GM23338 (cell line): ENCODE measurements at places on chromosomes 13 and 19. TPM values are rescaled to one million over a fixed set of nuclear protein-coding genes. Genes with fewer than 3 reads are reported as not detected.

DNA sequence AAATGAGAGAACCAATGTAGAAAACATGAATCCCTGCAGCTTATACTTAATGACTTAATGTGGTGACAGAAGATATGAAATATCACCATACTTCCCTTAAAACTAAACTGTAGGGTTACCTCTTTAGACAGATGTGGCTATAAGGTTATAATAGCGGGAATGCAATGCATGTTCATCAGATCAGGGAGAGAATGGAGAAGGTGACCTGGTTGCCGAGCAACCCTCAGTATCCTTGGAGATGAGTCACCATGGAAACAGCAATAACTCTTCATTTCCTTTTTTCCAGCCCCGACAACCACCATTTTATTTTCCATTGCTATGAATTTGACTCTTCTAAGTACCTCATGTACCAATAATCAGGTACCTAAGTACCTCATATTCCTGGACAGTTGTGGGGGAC, 28.0 kb upstream of the ZNF835 start:
- DNase-seq: no peak

DNA sequence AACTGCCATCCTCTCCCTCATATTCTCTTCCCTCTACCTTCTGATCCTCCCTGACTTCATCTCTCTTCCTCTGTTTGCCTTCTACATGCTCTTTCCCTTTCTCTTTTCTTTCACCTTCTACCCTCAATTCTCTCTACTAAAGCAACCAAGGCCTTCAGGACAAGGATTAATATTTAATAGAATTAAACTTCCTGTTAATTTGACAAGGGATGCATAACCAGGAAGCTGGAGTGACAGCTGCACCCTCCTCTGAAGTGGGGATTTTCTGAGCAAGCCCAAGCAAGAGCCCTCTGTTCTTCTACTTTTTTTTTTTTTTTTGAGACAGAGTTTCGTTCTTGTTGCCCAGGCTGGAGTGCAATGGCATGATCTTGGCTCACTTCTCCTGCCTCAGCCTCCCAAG, 63.4 kb upstream of the MED4 start:
- DNase-seq: no peak

GRCh38 chr13:73945382-73945781, 188.8 kb downstream of the KLF12 start:
- DNase-seq: no peak

GRCh38 chr13:27619728-27620376, 477 bp downstream of the LNX2 start:
- DNase-seq: peak; percentile 43

- no peak for DNase-seq
Observed at GRCh38 chr19:18478545-18479311, 40.8 kb upstream of the ISYNA1 start.

KLC3 gene
- 4.2 and 6.4 TPM in 2 replicates for total RNA-seq

TMEM161A gene
- total RNA-seq: 59.3 and 59.5 TPM in 2 replicates

CALR3 gene
- total RNA-seq: 0.66 TPM in 1 of 2 replicates, not detected in the other
